ENCODE measurements at places on chromosomes 6 and 20. TPM values are rescaled to one million over a fixed set of nuclear protein-coding genes. Genes with fewer than 3 reads are reported as not detected.

PNPLA1 gene
- total RNA-seq, result not detected

PHACTR3 gene
- total RNA-seq, result not detected

RBPJL gene
- not detected for total RNA-seq

NHSL1 gene
- 7.8 TPM for total RNA-seq

PDYN gene
- not detected for total RNA-seq

BHLHE23 gene
- not detected for total RNA-seq

PPP1R14C gene
- not detected for total RNA-seq

DDRGK1 gene
- 22.4 TPM for total RNA-seq

OPN5 gene
- not detected for total RNA-seq

BEND3 gene
- total RNA-seq, result 6.9 TPM

SLC32A1 gene
- not detected for total RNA-seq

TUBB1 gene
- total RNA-seq, result not detected

ATAT1 gene
- 0.68 TPM for total RNA-seq

BPIFA1 gene
- total RNA-seq, result not detected

ELOVL4 gene
- 27.6 TPM for total RNA-seq

MATN4 gene
- total RNA-seq, result not detected

LKAAEAR1 gene
- total RNA-seq, result not detected

OXT gene
- not detected for total RNA-seq

ACSS1 gene
- total RNA-seq, result not detected

CASS4 gene
- not detected for total RNA-seq

EYA2 gene
- total RNA-seq, result not detected

CYP21A2 gene
- not detected for total RNA-seq

SIRPG gene
- not detected for total RNA-seq

SMOC2 gene
- 0.20 TPM for total RNA-seq

RSPO3 gene
- 5.7 TPM for total RNA-seq

HFE gene
- 2.3 TPM for total RNA-seq

FUT9 gene
- total RNA-seq, result not detected

MAK gene
- total RNA-seq, result 0.95 TPM

SUMO4 gene
- total RNA-seq, result not detected

FAM229B gene
- total RNA-seq, result 5.0 TPM

SLA2 gene
- total RNA-seq, result 0.10 TPM

TFAP2D gene
- not detected for total RNA-seq

RFX6 gene
- total RNA-seq, result not detected

OR2H1 gene
- not detected for total RNA-seq

APMAP gene
- 94.6 TPM for total RNA-seq

EPPIN gene
- not detected for total RNA-seq

RALY gene
- 218 TPM for total RNA-seq

TUBB2B gene
- 31.6 TPM for total RNA-seq

GPR6 gene
- total RNA-seq, result not detected

DCDC2 gene
- total RNA-seq, result not detected

Data from G401 (cell line).